Ascending aorta (tissue), 2 donors: ENCODE measurements at places on chromosomes 12 and 14. TPM values are rescaled to one million over a fixed set of nuclear protein-coding genes. Genes with fewer than 3 reads are reported as not detected.

DNA sequence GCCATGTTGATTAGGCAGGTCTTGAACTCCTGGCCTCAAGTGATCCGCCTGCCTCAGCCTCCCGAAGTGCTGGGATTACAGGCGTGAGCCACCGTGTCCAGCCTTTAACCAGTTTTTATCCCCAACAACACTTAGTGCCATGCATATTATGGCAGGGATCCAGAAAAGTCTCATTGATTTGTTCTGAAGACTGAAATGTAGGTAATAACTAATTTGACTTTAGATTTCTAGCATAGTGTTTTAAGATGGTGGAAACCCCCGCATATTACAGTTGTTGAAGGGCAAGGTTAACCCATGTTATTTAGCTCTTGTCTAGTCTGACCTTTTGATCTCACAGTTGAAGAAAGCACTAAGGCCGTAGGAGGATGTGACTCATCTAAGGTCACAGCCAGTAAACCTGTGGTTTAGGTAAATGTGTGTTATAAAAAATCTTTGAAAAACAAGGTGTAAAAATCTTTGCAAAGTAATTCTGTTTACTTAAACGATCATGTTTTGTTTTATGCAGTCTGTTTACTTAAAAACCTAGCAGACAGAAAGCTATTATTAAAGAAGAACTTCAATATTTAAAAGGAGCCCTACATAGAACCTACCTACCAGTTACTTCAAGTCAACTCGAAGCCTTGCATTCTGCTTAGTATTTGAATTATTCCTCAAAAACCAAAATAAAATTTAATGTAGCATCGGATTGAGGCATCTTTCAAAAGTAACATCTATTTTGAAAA, 24.8 kb downstream of the BICDL1 start:
- H3K27me3 ChIP-seq, result no peaks in the 10 kb centered on the region
- no peak overlapping the region for H3K4me3 ChIP-seq
- H3K4me1 ChIP-seq, result no peaks in the 10 kb centered on the region
- no peaks in the 10 kb centered on the region for H3K36me3 ChIP-seq
- no peak overlapping the region for H3K27ac ChIP-seq
- DNase-seq, result no peak

- H3K4me3 ChIP-seq, result no peak overlapping the region
- no peaks in the 10 kb centered on the region for H3K36me3 ChIP-seq
- DNase-seq, result no peak
- no peaks in the 10 kb centered on the region for H3K27me3 ChIP-seq
- no peaks in the 10 kb centered on the region for H3K4me1 ChIP-seq
Measured at GRCh38 chr12:93982771-93983315, 165.5 kb upstream of the PLXNC1 start.

The OVCH1 gene
- total RNA-seq, result 2.6 TPM

- H3K4me1 ChIP-seq, result no peaks in the 10 kb centered on the region
- H3K27me3 ChIP-seq, result no peaks in the 10 kb centered on the region
- no peak overlapping the region for H3K4me3 ChIP-seq
- no peak overlapping the region for H3K27ac ChIP-seq
Measured at GRCh38 chr14:31937730-31938346, 139.3 kb upstream of the ARHGAP5 start.

The GAS2L3 gene
- total RNA-seq, result not detected

DNA sequence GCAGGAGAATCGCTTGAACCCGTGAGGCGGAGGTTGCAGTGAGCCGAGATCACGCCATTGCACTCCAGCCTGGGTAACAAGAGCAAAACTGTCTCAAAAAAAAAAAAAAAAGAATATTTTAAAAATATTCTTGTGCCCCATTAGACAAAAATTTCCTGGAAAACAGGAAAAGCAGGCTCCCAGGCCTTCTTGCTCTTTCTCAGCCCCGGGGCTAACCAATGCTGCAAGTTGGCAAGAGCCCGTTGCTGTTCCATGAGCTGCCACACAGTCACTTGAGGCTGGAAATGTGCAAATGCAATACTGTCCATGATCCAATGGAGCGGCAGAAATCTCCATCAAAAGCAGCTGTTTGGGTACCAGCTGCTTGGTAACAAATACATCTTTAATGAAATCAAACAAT, 994.7 kb downstream of the VRK1 start:
- H3K27ac ChIP-seq, result no peak overlapping the region
- no peak for DNase-seq
- no peaks in the 10 kb centered on the region for H3K4me1 ChIP-seq

The ARL6IP4 gene
- total RNA-seq, result 197 TPM

- H3K36me3 ChIP-seq, result no peaks in the 10 kb centered on the region
- no peaks in the 10 kb centered on the region for H3K27me3 ChIP-seq
- DNase-seq, result no peak
- peak overlapping the region; percentile 99 for H3K27ac ChIP-seq
Measured at GRCh38 chr12:55929306-55929791, 1.6 kb upstream of the DGKA start.

DNA sequence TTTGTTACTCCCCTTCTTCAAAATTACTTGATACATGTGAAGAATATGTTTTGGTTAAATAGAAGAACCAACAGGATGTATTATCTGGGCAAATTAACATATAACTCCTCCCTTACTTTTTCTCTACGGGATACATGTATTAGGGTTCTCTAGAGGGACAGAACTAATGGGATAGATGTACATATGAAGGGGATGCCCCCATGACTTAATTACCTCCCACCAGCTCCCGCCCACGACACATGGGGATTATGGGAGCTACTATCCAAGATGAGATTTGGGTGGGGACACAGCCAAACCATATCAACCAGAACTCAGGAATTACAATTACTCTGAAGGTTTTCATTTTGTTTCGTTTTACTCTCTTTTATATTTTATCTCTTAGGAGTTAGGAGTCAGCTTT, 41.3 kb downstream of the VRK1 start:
- H3K27me3 ChIP-seq, result no peaks in the 10 kb centered on the region
- no peak for DNase-seq
- H3K36me3 ChIP-seq, result no peaks in the 10 kb centered on the region
- no peak overlapping the region for H3K4me3 ChIP-seq
- no peak overlapping the region for H3K27ac ChIP-seq
- no peaks in the 10 kb centered on the region for H3K4me1 ChIP-seq

The LMNTD1 gene
- not detected for total RNA-seq

DNA sequence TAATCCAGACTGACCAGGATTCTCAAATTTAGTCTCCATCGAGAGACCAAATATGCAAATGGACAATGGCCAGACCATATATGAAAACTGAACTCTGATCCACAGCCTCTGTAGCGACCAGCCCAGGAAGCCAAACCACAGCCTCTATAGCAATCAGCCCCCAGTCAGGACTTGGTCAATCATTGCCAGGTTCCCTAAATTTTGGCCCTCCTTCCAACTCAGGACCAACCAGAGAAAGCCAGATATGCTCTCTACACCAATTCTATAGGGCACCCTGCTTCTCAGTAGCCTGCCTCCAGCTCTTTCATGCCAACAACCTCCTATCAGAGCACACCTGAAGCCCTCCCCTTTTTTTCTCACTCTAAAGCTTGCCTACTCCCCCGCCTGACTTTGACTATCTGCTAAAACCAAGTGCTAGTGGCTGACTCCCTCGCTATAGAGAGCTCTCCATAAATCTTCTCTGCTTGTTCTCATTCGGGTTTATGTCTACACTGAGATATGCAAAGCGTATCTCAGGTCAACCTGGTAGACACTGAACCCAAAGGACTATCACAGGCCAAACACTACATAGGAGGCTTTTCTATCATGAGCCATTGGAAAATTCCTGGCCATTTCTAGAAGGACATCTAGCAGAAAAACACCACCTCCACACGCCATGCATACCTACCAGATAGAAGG, 110.5 kb upstream of the FUT8 start:
- DNase-seq, result no peak
- no peak overlapping the region for H3K4me3 ChIP-seq
- no peaks in the 10 kb centered on the region for H3K27me3 ChIP-seq
- H3K36me3 ChIP-seq, result no peaks in the 10 kb centered on the region

- H3K27me3 ChIP-seq, result no peaks in the 10 kb centered on the region
- H3K4me1 ChIP-seq, result no peaks in the 10 kb centered on the region
- no peak overlapping the region for H3K27ac ChIP-seq
- H3K36me3 ChIP-seq, result no peaks in the 10 kb centered on the region
Measured at GRCh38 chr14:87434011-87434410, 559.0 kb downstream of the GALC start.

- H3K27ac ChIP-seq, result no peak overlapping the region
- no peak for DNase-seq
- H3K27me3 ChIP-seq, result no peaks in the 10 kb centered on the region
- H3K4me1 ChIP-seq, result no peaks in the 10 kb centered on the region
- H3K36me3 ChIP-seq, result no peaks in the 10 kb centered on the region
Measured at GRCh38 chr12:30913323-30913722, 13.2 kb upstream of the TSPAN11 start.

DNA sequence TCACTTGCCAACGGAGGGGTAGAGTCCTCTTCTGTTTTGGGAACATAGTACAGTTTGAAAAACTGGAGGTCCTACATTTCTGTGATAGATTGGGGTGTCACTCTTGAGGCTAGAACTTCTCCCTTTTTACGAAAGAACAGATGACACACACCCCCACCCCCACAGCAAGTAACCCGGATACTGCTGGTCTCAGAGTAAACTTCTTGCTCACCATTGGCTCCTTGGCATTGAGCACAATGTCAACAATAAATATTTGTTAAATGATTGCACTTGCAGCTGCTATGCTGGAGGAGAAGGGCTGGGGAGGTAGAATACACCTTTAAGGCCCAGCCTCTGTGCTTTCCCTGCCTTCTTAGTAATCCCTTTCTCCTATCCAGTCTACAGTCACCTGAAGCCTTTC, 149.8 kb downstream of the TGFB3 start:
- H3K4me1 ChIP-seq, result peaks cover 8% of the 10 kb centered on the region
- DNase-seq, result no peak
- H3K36me3 ChIP-seq, result no peaks in the 10 kb centered on the region
- H3K4me3 ChIP-seq, result no peak overlapping the region

DNA sequence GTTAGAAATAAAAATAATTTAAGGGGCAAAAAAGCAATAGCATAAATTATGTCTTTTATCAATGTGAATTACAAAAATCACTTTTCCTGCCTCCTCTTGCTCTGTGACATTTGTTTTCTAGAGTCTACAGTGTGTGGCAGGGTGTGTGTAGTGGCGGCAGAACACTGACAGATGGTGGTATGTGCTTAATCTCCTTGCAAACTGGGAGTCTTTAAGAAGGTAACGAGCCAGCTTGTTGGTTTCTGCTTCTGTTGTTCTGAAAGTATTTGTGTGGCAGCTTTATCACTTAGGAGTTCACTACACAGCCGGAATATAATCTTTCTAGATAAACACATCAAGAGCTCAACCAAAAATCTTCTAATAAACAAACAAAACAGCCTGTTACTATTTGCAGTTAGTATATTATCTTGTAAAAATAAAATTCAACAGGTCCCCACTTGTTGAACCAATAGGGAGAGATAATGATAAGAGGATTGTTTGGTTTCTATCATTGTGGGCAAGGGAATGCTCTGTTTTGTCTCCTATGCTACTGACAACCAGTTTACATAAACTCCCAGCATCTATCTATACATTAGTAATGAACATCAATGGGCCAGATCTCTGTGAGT, 13.0 kb downstream of the CDKL1 start:
- H3K27me3 ChIP-seq, result no peaks in the 10 kb centered on the region
- no peak overlapping the region for H3K27ac ChIP-seq
- no peaks in the 10 kb centered on the region for H3K4me1 ChIP-seq
- no peaks in the 10 kb centered on the region for H3K36me3 ChIP-seq

The CLEC1A gene
- 13.2 TPM for total RNA-seq

- DNase-seq, result no peak
- no peaks in the 10 kb centered on the region for H3K4me1 ChIP-seq
- no peak overlapping the region for H3K27ac ChIP-seq
- H3K36me3 ChIP-seq, result no peaks in the 10 kb centered on the region
- no peaks in the 10 kb centered on the region for H3K27me3 ChIP-seq
- H3K4me3 ChIP-seq, result no peak overlapping the region
Measured at GRCh38 chr12:77485961-77486854, 344.5 kb upstream of the NAV3 start.

- peak overlapping the region; percentile 66 for H3K27ac ChIP-seq
- H3K4me1 ChIP-seq, result peaks cover 17% of the 10 kb centered on the region
- H3K4me3 ChIP-seq, result no peak overlapping the region
- H3K27me3 ChIP-seq, result no peaks in the 10 kb centered on the region
- H3K36me3 ChIP-seq, result no peaks in the 10 kb centered on the region
Measured at GRCh38 chr14:75401361-75401760, 26.5 kb upstream of the JDP2 start.

The PZP gene
- total RNA-seq, result not detected

The IAPP gene
- not detected for total RNA-seq
